ENCODE measurements at places on chromosomes 12 and 14. TPM values are rescaled to one million over a fixed set of nuclear protein-coding genes. Genes with fewer than 3 reads are reported as not detected.

Gene TAS2R46
- total RNA-seq = 0.48 TPM

Gene LRFN5
- total RNA-seq = 0.37 TPM

DNA sequence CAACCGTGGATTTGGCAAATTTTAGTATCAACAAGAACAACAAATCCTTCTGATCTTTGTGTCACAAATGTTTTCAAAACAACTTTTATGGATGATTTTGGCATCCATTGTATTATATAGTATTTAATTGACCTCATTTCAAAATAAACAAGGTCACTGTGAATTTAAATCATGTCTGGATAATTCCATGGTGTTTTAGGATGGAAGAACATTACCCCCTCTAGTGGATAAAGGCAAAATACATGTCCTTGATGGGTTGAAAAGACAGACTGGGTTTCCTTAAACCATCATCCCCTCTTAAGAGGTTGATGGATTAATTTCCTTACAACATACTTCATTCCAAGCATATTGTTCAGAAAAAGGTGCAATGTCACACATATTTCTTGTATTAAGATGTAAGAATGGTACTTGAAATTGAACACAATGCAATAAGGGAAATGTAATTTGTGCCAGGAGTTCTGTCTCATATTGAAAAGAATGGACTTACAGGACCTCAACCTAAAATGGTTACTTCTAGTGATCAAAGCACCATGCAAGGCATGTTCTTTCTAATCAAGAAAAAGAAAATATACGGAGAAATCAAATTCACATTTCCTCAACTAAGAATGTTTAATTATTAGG lies 352.0 kb downstream of the BCAT1 start:
- no peak for DNase-seq

Gene SERPINA12
- not detected for total RNA-seq

DNA sequence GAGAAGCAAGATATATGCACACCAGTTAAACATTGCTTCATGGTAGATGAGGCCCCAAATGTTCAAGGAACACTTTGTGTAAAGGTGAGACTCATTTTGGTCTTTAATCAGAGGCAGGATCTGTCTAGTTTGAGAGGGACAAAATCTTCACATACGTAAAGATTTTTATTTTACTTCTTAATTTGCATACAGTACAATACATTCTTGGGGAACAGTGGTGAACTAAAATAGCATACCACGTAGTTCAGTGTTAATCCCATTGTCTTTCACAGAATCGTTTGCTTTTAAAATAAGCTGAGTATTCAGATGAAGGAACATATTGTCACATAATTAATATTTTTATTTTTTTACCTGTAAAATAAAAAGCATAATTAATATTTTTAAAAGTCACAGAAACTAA lies 43.3 kb downstream of the GPATCH2L start:
- no peak for DNase-seq

DNA sequence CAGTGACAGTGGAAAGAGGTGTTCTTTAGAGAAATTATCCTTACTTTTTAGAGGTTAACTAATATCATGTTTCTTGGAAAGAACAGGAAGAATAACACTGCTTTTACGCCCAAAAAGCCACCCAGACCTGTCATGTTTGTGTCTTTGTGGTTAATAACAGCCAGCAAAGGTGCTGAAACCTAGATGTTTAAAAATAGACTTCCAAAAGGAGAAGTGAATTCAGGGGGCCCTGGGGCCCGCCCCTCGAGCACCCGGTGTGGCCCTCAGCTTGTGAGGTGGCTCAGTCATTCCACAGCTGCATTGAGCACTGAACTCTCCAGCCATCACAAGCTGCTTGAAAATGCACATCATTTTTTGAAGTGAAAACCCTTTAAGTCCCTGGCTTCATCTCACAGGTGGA lies 20.8 kb upstream of the AMN start:
- DNase-seq = no peak

DNA sequence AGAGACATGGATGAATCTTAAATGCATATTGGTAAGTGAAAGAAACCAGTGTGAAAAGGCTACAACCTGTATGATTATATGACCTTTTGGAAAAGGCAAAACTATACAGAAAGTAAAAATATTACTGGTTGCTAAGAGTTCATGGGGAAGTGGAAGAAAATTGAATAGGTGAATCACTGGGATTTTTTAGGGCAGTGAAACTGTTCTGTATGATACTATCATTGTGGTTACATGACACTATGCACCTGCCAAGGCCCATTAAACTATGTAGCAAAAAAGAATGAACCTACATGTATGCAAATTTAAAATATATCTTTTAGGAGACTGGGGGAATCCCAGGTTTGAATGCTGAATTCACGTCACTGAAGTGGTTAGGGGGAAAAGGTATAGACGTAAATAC lies 12.6 kb upstream of the OR8S1 start:
- no peak for DNase-seq

DNA sequence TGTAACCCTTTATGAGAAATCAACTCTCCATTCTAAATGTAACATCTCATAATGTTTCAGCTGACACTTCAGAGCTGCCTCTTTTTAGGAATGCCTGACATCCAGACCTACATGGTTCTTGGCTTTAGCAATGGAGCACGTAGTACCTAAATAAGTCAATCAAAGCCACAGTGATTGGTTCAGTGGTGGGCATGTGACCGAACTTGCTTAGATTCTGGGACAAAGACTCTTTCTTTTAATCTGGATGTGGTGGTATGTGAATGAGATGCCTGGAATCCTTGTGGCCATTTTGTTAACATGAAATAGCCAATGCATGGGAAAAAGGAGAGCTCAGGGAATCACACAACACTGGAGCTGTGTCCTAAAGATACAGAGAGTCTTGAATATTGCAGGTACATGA lies 11.8 kb downstream of the GPR65 start:
- no peak for DNase-seq

DNA sequence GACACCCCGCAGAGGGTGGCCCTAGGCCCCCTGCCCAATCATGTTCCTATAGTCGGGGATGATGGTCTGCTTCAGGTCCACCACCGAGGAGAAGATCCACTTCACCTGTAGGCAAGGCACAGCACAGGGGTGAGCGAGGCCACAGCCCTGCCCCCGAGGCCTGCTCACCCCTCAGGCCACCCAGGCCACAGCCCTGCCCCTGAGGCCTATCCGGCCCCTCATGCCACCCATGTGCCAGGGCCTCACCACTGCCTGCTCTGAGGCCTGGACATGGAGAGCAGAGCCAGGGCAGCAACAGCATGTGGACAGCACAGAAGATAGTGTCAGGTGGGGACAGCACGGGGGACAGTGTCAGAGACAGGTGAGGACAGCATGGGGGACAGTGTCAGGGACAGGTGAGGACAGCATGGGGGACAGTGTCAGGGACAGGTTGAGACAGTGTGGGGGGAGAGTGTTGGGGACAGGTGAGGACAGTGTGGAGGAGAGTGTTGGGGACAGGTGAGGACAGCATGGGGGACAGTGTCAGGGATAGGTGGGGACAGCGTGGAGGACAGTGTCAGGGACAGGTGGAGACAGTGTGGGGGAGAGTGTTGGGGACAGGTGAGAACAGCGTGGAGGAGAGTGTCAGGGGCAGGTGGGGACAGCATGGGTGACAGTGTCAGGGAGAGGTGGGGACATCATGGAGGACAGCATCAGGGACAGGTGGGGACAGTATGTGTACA lies 239.7 kb downstream of the TMEM121 start:
- no peak for DNase-seq

Gene HCAR3
- total RNA-seq = 0.56 TPM

- no peak for DNase-seq
Measured at GRCh38 chr14:44463356-44464004, 43.6 kb downstream of the FSCB start.

Gene LPAR5
- total RNA-seq = 32.7 TPM

GRCh38 chr12:103318566-103318965 lies 177.2 kb downstream of the C12orf42 start:
- DNase-seq = no peak

Gene GLIPR1
- total RNA-seq = 1.8 TPM

Gene KLHDC1
- total RNA-seq = 0.94 TPM

GRCh38 chr14:39122330-39123138 lies 8.4 kb downstream of the GEMIN2 start:
- DNase-seq = no peak

GRCh38 chr14:93880021-93880820 lies 46.9 kb upstream of the FAM181A start:
- DNase-seq = peak; percentile 24

Gene DNAJC22
- total RNA-seq = 34.2 TPM

DNA sequence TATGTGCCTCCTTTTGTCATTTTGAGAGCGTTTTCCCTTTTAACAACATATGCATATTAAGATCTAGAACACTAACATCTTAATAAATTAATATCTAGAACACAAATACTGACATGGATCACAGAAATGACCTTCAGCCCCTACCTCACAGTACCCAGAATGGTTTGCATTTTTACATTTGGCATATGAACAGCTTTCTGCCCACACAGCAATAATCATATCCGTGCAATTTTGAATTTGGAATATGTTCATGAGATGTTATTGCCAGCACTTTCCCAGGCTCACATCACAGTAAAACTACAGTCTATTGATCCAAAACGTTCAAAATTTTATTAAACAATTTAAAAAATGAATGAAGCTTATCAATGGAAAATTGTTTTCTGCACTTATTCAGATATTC lies 114.6 kb downstream of the SLC25A21 start:
- DNase-seq = no peak

GRCh38 chr14:62889364-62889763 lies 155.9 kb downstream of the KCNH5 start:
- DNase-seq = no peak

Gene SLC39A9
- 79.7 TPM for total RNA-seq

DNA sequence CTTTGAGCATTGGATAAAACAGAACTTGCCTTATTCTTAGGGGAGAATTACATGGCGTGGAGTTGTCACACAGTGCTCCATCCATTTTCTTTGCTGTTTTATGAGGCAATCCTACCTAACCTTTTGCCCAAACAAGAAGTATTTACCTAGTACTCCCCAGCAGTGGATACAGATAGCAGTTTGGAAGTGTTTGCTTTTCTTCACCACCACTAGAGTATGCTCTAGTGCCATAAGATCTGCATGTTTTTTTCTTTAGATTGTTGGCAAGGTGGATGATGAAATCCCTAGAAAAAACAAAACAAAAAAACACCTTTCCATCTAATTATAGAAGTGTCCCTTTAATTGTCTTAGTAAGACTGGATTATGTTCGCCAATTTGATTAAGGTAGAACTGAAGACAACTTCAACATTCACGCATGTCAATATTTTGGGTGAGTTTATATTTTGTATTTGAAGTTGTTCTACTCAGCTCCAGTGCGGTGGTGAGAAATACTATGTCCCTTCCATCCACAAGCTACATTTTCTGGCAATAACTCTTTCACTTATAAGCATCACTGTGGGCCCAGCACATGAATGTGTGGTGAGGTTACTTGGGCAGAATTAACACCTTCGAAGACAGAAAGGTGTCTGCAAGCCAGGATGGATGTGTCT lies 23.6 kb upstream of the TMEM260 start:
- DNase-seq = no peak

Gene PTPN6
- total RNA-seq = 48.1 TPM

GRCh38 chr14:103562429-103563225 lies at the start of the genes BAG5 and COA8:
Gene BAG5 (minus strand): TSS chr14:103562657. CDS start chr14:103561164, 1,493 bp downstream.
Gene COA8 (plus strand): TSS chr14:103562960. CDS start chr14:103563002, 42 bp downstream.
- DNase-seq = peak; percentile 89

DNA sequence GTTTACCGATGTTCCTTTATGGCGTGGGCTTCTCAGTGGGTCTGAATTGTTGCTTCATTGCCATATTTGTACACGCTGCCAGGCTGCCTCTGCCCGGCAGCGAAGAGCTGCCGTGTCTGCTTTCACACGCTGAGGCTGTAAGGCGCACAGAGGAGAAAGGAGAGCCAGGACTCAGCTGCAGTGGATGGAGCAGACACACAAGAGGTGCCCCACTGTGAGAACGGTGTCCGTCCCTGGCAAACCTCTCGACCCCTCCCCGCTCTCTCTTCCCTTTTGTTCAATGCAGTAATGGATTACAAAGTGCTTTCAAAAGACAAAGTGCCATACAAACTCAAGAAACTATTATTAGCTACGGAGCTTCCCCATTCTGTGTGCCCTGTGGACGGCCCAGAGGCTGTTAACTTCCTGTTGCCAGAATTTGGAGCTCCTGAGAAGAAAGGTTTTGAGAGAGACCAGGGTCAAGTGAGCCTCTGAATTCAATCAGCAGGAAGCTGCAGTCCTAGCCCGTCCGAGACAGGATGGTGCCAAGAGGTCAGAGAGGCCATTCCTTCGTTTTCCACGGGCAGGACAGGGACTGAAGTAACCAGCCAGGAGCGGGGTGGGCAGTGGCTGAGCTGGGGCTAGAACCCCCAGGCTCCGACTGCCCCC lies 15.8 kb downstream of the CCND2 start:
- DNase-seq = no peak

DNA sequence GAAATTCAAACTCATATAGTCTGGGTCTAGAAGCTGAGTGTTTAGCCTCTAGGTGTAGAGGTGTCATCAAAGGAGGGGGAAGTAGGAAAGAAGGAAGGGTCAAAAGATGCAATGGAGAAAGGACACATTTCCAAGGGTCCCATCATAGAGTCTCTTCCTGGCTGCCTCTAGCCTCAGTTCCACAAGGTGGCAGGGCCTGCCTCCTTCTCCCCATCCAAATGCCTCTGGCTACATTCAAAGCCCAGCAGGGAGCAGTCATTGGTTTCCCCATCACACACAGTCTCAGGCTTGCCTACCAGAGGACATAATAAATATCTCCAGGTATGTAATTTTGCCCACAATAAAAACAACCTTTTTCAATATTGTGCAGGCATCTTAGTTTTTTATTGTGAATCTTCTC lies 2.1 kb upstream of the CCT2 start:
- DNase-seq = no peak

Gene TSHR
- total RNA-seq = 0.11 TPM

Data from colonic mucosa (tissue), 4 donors.